Natural killer cell (primary cell): ENCODE measurements at places on chromosomes 7 and 10. TPM values are rescaled to one million over a fixed set of nuclear protein-coding genes. Genes with fewer than 3 reads are reported as not detected.

The NEUROD6 gene
- total RNA-seq, result not detected

- no peak overlapping the region for H3K27ac ChIP-seq
- no peaks in the 10 kb centered on the region for H3K36me3 ChIP-seq
- no peaks in the 10 kb centered on the region for H3K27me3 ChIP-seq
- H3K4me3 ChIP-seq, result no peak overlapping the region
- DNase-seq, result no peak
Observed at GRCh38 chr7:40507166-40507565, 372.4 kb downstream of the SUGCT start.

DNA sequence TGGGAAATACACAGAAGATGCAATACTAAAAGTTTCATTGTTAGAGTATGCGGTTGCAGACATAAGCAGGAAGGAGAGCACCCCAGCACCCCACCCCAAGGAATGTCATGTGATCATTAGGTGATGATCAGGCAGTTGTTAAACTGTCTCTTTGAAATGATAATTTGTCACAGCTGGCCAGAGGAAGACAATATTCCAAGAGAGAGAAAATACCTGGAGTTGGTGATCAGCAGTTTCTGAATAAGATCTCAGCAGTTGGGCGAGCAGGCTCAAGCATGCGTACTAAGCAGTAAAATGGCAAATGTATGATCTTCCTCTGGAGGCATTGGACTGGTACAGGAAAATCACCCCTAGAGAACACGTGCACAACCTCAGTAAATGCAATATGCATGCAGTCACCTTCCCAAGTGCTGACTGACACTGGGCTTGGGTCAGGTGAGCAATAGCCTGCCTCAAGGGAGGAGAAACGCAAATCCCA is 250.1 kb upstream of the MBL2 start:
- DNase-seq, result no peak
- no peak overlapping the region for H3K4me3 ChIP-seq
- no peak overlapping the region for H3K27ac ChIP-seq
- no peaks in the 10 kb centered on the region for H3K4me1 ChIP-seq

GRCh38 chr7:16604054-16604453 is 41.5 kb downstream of the ANKMY2 start:
- no peak overlapping the region for H3K4me3 ChIP-seq
- DNase-seq, result no peak
- no peaks in the 10 kb centered on the region for H3K4me1 ChIP-seq

DNA sequence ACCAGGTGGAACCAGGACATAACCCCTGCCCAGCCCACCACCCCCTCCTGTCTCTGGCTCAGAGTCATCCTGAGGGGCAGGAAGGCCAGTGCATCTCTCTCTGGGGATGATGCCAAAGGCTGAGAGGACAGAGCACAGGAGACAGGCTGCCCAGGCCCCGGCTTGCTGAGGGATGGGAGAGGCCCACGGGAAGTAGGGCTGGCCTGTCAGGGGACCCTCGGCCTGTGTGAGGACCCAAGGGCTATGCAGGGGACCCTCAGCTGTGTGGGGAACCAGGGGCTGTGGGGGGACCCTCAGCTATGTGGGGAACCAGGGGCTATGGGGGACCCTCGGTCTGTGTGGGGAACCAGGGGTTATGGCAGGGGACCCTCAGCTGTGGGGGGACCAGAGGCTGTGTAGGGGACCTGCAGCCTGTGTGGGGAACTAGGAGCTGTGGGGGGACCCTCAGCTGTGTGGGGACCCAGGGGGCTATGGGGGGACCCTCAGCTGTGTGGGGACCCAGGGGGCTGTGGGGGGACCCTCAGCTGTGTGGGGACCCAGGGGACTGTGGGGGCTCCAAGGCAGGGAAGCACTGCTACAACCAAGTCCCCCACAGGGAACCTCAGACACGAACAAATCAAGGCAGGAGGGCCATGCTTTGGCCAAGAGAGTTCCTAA is 27.7 kb downstream of the EBF3 start:
- no peaks in the 10 kb centered on the region for H3K4me1 ChIP-seq
- no peaks in the 10 kb centered on the region for H3K36me3 ChIP-seq

GRCh38 chr10:104678658-104679057 is 37.6 kb downstream of the SORCS3 start:
- no peak for DNase-seq
- H3K4me3 ChIP-seq, result no peak overlapping the region
- no peak overlapping the region for H3K27ac ChIP-seq
- no peaks in the 10 kb centered on the region for H3K27me3 ChIP-seq
- H3K4me1 ChIP-seq, result no peaks in the 10 kb centered on the region

The GDI2 gene
- total RNA-seq, result 104 TPM

The SPACDR gene
- total RNA-seq, result 3.9 TPM

The CPEB3 gene
- total RNA-seq, result 5.4 TPM
